ENCODE measurements at places on chromosomes 2 and 18.

- DNase-seq = no peak
These were observed 26.6 kb upstream of the COLEC12 start for GRCh38 chr18:527146-527545.

GRCh38 chr2:175371378-175371777 lies 189.9 kb upstream of the ATP5MC3 start:
- DNase-seq = no peak

DNA sequence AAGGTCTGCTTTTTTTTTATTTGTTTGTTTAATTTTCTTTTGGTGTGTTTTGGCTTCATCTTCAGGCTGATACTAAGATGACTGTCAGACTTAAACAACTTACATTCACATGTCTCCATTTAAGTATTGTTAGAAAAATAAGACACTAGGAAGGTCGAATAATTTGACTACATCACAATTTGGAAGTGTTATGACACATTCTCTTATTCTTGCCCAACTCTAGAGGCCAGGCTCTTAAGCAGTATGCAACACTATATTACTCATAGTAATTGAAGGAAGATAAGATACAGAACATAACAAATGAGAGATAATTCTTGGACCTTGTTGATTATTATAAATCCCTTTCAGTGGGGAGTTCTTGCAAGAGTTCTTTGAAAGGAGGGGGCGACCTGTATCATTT lies 295.3 kb upstream of the COL3A1 start:
- DNase-seq = no peak

- peak; percentile 23 for DNase-seq
These were observed 266.5 kb downstream of the NEDD4L start for GRCh38 chr18:58310517-58310916.

GRCh38 chr18:32310774-32311173 lies 120.9 kb downstream of the MEP1B start:
- DNase-seq = no peak

DNA sequence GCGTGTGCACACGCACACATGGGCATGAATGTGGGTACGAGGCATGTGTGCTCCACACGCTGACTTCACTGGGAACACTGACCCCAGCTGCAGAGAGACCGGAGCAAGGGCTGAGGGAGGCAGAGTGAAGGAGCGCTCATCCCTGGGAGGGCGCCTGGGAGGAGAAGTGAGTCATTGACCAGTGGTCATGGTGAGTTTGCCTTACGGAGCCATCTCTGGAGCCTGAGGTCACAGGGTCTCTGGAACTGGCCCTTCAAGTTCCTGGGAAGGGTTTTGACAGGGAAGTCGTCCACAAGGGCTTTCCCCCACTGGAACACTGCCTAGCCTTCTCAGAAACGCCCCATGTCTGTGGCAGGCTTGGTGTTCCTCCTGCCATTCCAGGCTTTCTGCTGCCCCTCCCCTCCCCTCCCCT lies 14.3 kb upstream of the TMEM185B start:
- DNase-seq = no peak

DNA sequence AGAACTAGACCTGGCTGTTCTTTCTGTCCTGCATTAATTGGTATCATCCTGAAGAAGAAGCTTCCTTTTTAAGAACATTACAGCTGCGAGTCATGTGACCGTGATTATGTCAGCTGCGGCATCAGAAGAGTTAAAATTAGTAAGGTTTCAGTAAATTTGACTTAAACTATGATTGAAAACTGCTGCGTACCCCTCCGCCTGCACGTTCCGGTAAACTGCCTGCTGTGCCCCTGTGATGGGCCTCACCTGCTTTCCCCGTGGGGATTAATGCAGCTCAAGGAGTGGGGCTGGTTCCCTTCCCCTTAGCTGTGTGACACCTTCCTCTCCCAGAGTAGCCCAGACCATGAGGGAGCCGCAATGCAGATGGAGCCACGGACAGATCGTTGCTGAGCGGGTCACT lies 36.1 kb upstream of the MYO3B start:
- no peak for DNase-seq

- no peak for DNase-seq
These were observed 35.7 kb downstream of the C18orf63 start for GRCh38 chr18:74351354-74351753.

- DNase-seq = no peak
These were observed 49.0 kb upstream of the RAB6C start for GRCh38 chr2:129930451-129930850.

- DNase-seq = no peak
These were observed 195.6 kb downstream of the AGAP1 start for GRCh38 chr2:235689427-235689853.

DNA sequence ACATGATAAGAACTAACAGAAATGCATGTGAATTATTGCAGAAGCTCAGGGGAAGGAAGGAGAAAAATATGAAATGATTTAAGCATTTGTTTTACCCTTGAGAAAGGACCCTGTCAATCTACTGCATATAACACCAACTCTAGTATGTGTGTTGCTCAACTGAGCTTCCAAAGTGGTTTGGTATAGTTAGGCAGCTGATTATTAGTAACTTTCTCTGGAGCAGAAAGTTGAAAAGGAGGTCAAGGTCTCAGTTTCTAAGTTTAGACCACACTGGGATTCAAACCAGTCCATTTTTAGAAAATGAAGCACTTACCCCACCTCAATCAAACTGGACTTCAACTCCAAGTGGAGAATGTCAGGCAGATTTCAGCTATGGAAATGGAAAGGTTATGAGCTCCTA lies 123.3 kb upstream of the CDC42EP3 start:
- no peak for DNase-seq

- no peak for DNase-seq
These were observed 53.0 kb upstream of the LCLAT1 start for GRCh38 chr2:30394096-30394495.

- no peak for DNase-seq
These were observed 101.2 kb downstream of the FSHR start for GRCh38 chr2:49053156-49053555.

- DNase-seq = no peak
These were observed 467.6 kb upstream of the CWC22 start for GRCh38 chr2:180474716-180475115.

- DNase-seq = no peak
These were observed 40.6 kb downstream of the EHD3 start for GRCh38 chr2:31274401-31275075.

DNA sequence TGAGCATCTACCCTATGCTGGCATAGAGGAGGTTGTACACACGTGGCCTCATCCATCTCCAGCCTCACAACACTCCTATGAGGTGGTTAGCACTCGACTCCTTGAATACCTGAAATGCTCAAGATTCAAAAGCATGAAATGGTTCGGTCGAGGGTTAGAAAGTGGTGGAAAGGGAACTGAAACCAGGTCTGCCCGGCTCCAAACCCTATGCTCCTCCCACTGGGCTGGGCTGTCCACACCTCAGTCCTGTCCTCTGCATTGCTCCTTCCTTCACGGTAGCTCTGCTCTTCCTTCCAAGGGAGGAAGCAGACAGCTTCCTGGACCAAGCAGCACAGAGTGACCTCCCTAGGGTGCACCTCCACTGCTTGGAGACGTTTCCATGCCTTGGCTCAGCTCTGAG lies 565.2 kb upstream of the ID2 start:
- DNase-seq = no peak

DNA sequence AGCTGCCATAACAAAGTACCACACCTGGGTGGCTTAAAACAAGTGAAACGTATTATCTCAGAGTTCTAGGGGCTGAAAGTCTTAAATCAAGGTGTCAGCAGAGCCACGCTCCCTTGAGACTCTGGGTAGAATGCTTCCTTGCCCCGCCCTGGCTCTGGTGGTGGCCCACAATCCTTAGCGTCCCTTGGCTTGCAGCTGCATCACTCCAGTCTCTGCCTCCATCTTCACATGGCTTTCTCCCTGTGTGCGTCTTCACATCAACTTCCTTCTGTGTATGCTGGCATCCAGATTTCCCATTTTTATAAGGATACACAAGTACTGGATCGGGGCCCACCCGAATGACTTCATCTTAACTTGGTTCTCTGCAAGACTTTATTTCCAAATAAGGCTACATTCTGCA lies 62.5 kb downstream of the MRO start:
- DNase-seq = no peak

DNA sequence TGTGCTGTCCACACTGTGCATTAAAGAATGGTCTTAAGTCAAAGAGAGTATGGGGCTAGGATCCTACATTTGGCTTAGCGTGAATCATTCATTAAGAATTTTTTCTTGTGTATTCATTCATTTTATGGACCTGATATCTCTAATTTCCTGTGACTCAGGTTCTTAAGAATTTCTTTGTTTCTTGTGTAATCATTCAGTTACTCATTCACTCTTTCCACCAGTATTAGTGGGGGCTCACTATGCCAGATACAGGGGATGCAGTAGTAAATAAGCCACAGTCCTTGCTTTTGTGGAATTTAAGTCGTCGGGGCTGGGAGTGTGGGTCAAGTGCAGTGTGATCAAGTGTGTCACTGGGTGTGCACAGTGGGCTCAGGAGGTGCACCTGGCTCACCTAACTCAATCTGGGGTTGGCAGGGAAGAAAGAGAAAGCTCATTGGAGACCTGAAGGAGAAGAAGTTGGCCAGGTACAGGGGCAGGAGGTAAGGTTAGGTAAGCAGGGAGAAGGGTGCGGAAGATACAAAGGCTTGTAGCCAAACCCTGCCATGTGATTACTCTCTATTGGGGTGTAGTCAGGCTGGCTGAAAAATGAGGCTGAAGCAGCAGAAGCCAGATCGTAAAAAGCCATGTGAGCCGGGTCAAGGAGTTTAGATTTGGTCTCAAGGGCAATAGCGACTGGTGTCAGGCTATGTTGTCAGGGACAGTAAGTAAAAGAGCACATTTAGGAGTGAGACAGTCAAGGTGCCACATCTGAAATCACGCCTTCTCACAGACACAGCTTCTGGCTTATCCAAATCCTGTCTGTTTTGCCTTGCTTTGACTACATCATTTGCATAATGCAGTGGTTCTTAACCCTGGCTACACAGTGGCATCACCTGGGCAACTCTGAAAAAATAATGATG lies 67.2 kb downstream of the KCTD1 start:
- DNase-seq = no peak

GRCh38 chr2:111632661-111633060 lies 251.3 kb downstream of the ANAPC1 start:
- no peak for DNase-seq

GRCh38 chr2:28268386-28268785 lies 124.3 kb upstream of the FOSL2 start:
- DNase-seq = no peak

DNA sequence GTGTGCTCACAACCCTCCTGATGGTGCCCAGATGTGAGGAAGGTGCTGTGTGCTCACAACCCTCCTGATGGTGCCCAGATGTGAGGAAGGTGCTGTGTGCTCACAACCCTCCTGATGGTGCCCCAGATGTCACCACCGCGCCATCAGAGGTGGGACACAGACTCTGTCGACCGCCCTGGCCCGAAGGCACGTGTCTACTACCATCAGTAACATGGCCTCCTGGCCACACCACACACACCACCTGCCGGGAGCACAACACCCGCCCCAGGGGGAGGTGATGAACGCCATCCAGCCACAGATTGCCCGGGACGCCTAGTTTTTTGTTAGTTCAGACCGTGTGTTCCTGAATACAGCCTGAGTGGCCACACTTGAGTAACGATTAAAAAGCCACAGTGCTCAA lies 24.5 kb downstream of the HDAC4 start:
- no peak for DNase-seq

- DNase-seq = no peak
These were observed 29.9 kb upstream of the IMPA2 start for GRCh38 chr18:11951390-11951851.

DNA sequence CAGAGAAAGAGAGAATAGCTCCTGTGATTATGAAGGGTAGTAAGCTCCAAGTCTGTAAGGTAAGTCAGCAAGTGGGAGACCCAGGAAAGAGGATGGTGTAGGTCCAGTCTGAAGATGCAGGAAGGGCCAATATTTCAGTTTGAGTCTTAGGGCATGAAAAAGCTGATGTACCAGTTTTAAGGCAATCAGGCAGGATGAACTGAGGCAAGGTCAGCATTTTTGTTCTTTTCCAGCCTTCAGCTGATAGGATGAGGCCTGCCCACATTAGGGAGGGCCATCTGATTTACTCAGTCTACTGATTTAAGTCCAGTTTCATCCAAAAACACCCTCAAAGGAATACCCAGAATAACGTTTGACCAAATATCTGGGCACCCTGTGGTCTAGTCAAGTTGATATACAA lies 347.3 kb downstream of the CMPK2 start:
- no peak for DNase-seq

- no peak for DNase-seq
These were observed 226.8 kb upstream of the RAB6C start for GRCh38 chr2:129752686-129753085.

DNA sequence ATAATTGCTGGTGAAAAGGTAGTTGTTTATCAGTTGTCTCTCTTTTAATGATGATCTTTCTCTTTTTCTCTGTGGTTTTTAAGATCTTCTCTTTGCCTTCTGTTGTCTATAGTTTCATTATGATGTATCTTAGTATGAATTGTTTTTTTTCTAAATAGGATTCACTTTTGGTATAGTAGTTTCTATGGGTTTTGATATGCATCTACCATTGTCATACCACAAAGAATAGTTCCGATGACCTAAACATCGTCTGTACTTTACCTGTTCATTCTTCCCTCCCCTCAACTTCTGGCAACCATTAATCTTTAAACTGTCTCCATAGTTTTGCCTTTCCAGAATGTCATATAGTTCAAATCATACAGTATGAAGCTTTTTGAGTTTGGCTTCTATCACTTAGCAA lies 19.6 kb downstream of the RDH14 start:
- no peak for DNase-seq

GRCh38 chr18:59729781-59730180 lies 32.6 kb upstream of the CCBE1 start:
- no peak for DNase-seq

DNA sequence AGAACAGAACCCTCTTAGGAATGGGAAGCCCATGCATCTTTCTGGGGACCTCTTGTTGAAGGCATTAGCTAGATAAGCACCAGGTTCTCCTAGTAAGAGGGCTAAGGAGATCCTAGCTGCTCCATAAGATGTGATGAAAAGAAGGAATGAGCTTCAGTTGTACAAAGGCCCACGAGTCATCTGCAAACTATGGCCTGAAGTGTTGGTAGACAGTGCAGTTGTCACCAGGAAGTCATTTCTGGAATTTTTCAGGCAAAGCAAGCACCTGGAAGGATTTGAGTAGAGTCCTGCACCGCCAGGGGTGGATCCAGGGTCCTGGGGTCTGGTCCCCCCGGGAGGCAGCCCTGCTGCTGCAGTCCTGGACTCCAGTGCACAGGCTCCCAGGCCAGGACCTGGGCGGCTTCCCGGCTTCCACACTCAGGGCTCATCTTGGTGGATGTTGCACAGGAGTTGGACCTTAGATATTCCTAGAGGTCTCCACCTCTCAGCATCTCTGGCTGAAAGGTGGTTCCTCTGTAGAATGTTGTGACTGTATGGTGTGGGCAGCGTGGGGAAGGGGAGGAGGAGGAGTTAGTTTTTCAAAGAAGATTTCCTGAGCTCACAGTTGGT lies 85.3 kb downstream of the LDLRAD4 start:
- DNase-seq = no peak

- no peak for DNase-seq
These were observed 21.9 kb downstream of the PIGN start for GRCh38 chr18:62164855-62165487.

Measured in Peyer's patch (tissue), 4 donors.